ENCODE measurements at places on chromosomes 13 and 19. TPM values are rescaled to one million over a fixed set of nuclear protein-coding genes. Genes with fewer than 3 reads are reported as not detected.

DNA sequence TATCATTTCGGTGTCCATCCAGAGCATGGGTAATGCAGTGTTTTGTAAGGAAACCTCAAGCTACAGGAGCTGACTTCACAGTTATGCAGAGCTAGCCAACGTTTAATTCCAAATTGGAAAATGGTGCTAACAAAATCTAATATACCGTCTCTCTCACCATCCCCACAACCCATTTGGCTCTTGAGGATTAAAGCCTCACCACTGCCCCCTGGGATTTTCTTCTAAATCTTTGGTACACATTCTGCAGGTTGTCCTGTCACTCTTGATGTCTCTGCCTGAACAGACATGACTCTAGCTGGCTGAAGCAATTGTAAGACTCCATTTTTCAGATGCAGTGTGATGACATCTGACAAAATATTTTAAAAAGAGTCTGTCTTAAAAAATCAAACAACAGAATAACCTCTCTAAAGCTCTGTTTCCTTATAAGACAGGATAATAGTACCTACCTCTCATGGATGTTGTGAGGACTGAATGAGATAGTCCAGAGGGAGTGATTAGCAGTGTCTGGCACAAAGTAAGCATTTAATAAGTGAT is 451.8 kb downstream of the SUCLA2 start:
- no peak for DNase-seq

DNA sequence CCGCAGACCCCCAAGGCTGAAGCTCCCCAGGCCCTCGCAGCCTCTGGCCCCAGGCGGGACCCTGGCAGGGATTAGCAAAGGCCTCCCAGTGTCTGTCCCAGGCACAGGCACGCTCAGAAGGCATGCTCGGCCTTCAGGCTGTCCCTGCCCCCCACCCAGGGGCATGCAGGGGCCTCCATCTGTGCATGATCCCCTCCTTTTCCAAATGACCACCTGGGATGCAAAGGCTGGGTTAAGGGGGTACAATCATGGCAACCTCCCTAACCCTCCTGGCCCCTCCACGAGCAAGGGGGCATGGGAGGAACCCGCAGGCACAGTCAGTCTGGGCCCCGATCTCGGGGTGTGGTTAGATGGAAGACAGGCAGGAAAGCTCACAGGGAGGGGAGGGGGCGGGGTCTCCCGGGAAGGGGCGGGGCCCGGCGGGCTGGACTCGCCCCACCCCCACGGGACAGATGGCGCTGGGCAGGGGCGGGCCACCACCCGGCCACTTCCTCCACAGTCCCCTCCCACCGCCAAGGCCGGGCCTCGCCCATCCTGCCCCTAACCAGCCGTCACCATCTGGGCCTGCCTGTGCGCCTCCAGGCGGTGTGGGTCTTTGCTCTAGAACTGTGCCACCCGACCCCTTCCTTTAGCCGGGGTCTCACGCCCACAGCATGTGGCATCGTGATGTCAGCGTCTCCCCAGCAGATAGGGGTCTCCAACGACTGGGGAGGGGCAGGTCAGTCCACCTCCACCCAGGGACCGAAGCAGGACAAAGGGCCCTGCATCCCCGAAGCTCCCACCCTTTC is 7.0 kb upstream of the REXO1 start:
- peak; percentile 97 for DNase-seq

DNA sequence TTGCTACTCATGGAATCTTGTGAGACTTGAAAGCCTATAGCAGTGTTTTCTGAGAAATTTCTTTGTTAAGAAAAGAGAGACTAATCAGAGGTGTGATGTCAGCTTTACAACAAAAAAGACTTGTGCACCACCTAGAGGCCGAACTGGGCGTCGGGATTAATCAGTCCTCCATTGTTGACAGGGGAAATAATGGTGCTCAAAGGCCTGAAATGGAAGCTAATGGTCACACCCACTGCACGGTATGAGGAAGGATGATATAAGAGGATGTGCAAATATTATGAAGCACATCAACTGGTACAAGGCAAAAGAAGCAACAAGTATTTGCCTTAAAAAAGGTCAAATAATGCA is 480.2 kb upstream of the MIR17HG start:
- peak; percentile 77 for DNase-seq

ZNF723 gene
- not detected for total RNA-seq

DNA sequence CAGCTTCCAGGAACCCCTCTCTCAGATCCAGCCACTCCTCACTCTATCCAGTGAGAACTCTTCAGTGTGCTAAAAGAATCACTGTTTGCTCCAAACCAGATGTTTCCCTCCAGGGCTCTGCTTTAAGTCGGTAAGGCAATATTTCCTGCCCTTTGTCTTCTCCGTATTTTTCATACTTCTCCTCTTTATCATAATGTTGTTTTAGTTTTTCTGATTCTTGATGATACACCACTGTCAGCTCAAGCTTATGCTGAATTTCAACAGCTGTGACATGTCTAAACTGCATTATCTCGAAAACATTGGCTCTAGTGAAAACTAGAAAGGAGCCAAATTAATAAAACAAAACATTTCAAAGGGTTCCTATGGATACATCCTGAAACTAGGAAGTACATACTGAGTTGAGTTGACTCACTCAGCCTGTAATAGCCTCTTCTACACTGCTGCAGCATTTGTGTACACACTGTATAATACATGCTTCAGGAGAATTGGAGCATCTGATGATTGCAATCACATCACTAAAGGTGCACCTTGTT is 39.8 kb downstream of the GPR180 start:
- no peak for DNase-seq

- no peak for DNase-seq
These were observed 300.6 kb downstream of the COG6 start for GRCh38 chr13:39956036-39956435.

GRCh38 chr19:6215701-6216235 is 64.0 kb downstream of the MLLT1 start:
- DNase-seq = no peak

DNA sequence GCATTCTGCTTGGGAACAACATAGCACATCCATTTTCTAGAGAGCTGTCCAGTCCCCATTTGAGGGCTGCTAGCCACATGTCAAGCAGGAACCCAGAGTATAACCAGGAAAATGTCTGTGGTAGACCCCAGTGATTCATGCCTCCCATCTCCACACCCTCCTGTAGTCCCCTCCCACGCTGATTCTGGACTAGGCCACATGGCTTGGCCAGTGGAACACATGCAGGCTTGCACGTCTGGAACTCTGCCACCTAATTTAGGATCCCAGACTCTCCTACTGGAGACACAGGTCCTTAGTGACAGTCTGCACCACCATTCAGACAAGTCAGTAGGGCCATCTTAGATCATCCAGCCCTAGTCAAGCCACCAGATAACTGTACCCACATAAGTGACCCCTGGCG is 149.8 kb downstream of the ZIC5 start:
- DNase-seq = no peak

DNA sequence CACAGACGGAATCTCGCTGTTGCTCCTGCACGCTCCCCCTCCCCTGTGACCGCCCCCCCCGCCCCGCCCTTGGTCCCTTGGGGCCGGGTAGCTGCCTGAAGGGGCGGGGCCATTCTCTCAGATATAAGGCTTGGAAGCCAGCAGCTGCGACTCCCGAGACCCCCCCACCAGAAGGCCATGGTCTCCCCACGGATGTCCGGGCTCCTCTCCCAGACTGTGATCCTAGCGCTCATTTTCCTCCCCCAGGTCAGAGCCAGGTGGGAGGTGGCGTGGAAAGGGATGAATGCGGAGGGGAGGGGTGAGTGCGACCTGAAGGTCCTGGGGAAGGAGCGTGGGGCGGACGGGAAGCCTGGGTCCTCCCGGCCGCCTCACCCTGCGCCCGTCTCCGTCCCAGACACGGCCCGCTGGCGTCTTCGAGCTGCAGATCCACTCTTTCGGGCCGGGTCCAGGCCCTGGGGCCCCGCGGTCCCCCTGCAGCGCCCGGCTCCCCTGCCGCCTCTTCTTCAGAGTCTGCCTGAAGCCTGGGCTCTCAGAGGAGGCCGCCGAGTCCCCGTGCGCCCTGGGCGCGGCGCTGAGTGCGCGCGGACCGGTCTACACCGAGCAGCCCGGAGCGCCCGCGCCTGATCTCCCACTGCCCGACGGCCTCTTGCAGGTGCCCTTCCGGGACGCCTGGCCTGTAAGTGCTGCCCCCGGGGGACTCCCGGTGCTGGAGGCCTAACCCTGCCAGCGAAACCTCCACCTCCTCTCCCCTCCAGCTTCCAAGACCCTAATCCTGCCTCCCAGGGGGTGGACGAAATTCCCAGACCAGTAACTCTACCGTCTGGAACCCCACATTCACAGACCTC is at the start of gene DLL3:
Gene DLL3, plus strand, starts transcription at position 150 of the 845 bp plus-strand sequence. Its CDS starts 28 bp downstream, at position 178.
- DNase-seq = no peak

GRCh38 chr13:97225533-97225932 is 3.4 kb downstream of the MBNL2 start:
- peak; percentile 33 for DNase-seq

- DNase-seq = no peak
These were observed 21.4 kb downstream of the LCP1 start for GRCh38 chr13:46160471-46161066.

- DNase-seq = no peak
These were observed at the start of gene SLC7A10 for GRCh38 chr19:33225458-33225926. SLC7A10 (minus strand) TSS chr19:33225850; CDS start chr19:33225703, 147 bp downstream.

SYCN gene
- total RNA-seq = not detected

DNA sequence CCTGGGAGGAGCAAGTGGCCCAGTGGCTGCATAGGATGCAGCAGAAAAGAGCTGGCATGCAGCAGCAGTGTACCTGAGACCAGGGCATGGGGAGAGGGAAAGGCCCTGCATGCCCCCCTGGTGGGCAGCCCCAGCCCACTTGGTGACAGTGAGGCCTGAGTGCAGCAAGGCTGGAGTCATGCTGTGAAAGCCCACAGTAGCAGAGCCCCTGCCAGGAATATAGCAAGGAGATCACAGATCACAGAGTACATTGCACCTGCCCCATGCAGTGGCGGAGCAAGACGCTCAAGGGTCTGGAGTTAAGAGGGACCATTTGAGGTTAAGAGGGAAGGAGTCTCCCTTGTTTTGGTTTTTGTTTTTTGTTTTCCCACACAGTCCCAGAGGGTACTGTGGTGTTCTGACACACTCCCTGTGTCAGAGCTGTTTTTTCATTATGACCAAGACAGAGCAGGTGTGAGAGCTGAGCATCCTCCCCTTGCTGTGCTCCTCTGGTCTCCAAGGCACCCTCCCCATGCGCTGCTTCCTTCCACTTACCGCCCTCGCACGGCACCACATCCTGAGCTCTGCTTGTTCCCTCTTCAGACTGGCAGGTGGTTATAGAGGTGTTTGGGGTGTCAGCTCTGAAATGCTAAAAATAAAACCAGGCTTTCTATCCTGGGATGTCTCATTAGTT is 85.0 kb upstream of the UBL3 start:
- peak; percentile 47 for DNase-seq

GRCh38 chr13:88217372-88217771 is 546.2 kb downstream of the SLITRK5 start:
- DNase-seq = no peak

PLPP2 gene
- total RNA-seq = 75.4 TPM

GRCh38 chr19:15180451-15181390 is 20.1 kb downstream of the NOTCH3 start:
- DNase-seq = peak; percentile 74

GRCh38 chr19:56840451-56841192 is at the start of the genes PEG3 and ZIM2:
PEG3 (minus strand) TSS chr19:56840726; CDS start chr19:56824655, 16,071 bp downstream.
ZIM2 (minus strand) TSS chr19:56840726; CDS start chr19:56824277, 16,449 bp downstream.
- peak; percentile 41 for DNase-seq

GRCh38 chr13:112454648-112455334 is 78.6 kb downstream of the SPACA7 start:
- no peak for DNase-seq

LRRC25 gene
- 2.1 TPM for total RNA-seq

GRCh38 chr19:13782537-13782936 is 8.3 kb downstream of the C19orf53 start:
- DNase-seq = no peak

DNA sequence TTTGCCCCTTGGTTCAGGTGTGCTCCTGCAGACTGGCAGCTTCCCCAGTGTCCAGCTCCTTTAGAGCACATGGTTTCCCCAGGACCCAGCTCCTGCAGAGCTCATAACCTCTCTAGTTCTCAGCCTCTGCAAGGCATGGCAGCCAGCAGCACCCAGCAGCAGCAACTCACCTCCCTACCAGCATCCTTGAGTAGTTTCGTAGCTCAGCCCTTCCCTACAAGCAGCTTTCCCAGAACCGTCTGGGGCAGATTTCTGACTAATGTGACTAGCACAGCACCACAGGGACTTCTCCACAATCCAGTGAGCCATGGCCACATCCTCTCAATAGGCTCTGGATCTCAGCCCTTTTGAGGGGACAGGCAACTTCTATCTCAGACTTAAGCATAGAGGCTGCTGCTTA is 14.1 kb upstream of the METTL21C start:
- DNase-seq = no peak

DNA sequence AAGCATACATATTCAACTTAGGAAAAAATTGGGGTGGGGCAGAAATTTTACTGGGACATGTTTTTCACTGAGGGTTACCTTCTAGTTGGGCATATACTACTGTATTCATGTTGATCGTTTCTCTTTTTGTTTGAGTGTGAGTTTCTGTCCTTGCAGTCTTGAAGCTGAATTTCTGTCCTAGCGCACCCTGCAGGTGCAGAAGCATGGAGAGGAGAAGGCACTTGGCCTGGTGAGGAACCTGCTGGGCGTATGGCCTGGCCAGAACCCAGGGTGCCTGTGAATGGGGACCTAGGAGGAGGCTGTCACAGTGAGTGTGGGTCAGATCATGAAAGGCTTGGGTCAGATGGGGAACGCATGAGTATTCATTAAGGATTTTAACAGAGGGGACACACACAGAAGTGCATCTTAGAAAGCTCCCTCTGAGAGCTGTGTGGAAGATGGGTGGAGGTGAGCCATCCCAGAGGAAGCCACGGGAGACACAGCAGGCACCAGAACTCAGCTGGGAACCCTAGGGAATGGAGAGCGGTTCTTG is 36.8 kb downstream of the SERP2 start:
- no peak for DNase-seq

DNA sequence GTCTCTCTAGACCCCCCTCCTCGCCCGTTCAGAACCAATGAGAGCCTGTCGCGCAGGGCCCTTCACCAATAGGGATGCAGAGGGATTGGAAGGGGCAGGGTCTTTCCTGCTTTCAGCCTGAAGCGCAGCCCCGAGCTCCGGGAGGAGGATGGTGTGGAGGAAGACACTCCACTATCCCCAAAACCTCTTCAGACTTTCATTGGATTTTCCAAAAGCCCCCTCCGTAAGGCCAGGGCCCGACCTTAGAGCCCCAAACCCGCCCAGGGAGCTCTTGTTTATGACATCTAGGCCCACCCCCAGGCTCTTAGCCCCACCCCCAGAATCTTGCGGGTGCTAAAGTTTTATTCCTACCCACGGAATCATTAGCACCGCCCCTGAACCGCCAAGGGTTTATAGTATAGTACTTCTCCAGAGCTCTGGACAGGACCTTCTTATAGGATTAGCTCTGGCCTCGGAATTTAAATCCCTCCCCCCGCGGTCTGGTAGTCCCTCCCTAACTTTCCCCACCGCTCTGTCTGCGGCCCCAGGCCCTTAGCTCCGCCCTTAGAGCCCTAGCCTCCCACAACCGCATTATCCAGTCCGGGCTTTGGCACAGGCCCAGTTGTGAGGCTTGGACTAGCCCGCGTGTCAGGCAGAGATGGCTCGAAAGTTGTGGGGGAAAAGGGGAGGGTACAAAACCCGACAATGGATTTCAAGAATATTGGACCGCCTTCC is 6.6 kb upstream of the EML2 start:
- DNase-seq = peak; percentile 83

FOSB gene
- total RNA-seq = 1.6 TPM

MAB21L1 gene
- total RNA-seq = 0.12 TPM
